ENCODE measurements at places on chromosomes 2 and 18.

- H3K4me1 ChIP-seq = no peaks in the 10 kb centered on the region
- no peak overlapping the region for H3K27ac ChIP-seq
- H3K27me3 ChIP-seq = no peaks in the 10 kb centered on the region
- no peaks in the 10 kb centered on the region for H3K36me3 ChIP-seq
- no peak overlapping the region for H3K4me3 ChIP-seq
- DNase-seq = no peak
Observed at GRCh38 chr2:107306881-107307280, 420.9 kb upstream of the ST6GAL2 start.

DNA sequence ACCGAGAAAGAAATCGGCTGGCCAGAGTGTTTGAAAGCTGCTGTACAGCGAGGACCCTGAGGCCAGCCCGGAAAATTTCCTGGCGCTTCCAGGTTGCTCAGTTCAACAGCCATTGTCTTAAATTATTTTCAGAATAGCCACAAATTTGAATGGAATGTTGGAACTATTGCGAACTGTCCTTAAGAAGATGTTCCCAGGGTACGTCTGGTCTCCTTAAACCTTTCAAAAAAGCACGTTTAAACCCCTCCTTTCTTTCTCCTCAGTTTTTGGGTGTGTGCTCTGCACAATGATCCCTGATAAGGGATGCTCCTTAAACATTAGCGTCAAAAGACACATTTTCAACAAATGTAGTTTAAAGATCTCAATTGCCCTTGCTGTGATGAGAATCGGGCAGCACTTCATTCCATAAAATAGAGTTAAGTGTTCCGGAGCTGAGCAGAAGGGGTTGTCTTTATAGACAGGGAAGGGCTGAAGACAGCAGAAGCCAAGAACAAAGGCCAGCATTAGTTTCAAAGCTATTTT lies 14.5 kb upstream of the LPIN2 start:
- H3K27me3 ChIP-seq = no peaks in the 10 kb centered on the region
- H3K4me3 ChIP-seq = no peak overlapping the region
- no peaks in the 10 kb centered on the region for H3K4me1 ChIP-seq
- no peaks in the 10 kb centered on the region for H3K36me3 ChIP-seq
- peak overlapping the region; percentile 33 for H3K27ac ChIP-seq

DNA sequence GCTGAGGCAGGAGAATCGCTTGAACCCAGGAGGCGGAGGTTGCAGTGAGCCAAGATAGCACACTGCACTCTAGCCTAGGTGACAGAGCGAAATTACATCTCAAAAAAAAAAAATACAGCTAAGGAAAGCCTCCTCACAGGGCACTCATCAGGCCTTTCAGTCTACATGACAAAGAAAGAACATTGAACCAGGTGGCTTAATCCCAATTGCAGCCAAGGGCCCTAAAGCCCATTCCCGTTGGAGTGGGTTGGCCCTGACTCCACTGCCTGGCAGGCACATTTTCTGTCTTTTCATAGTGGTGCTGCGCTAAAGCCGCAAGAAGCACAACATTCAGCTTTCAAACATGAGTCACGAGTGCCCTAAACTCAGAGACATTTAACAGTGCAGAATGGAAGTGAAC lies 372.5 kb downstream of the RNF144A start:
- H3K4me3 ChIP-seq = no peak overlapping the region
- no peak for DNase-seq
- no peak overlapping the region for H3K27ac ChIP-seq
- no peaks in the 10 kb centered on the region for H3K27me3 ChIP-seq
- no peaks in the 10 kb centered on the region for H3K4me1 ChIP-seq

- H3K36me3 ChIP-seq = no peaks in the 10 kb centered on the region
- peak overlapping the region; percentile 92 for H3K27ac ChIP-seq
- H3K4me3 ChIP-seq = no peak overlapping the region
- no peaks in the 10 kb centered on the region for H3K27me3 ChIP-seq
- DNase-seq = no peak
- H3K4me1 ChIP-seq = peaks cover 23% of the 10 kb centered on the region
Observed at GRCh38 chr2:28654663-28655320, 96.8 kb upstream of the PPP1CB start.

DNA sequence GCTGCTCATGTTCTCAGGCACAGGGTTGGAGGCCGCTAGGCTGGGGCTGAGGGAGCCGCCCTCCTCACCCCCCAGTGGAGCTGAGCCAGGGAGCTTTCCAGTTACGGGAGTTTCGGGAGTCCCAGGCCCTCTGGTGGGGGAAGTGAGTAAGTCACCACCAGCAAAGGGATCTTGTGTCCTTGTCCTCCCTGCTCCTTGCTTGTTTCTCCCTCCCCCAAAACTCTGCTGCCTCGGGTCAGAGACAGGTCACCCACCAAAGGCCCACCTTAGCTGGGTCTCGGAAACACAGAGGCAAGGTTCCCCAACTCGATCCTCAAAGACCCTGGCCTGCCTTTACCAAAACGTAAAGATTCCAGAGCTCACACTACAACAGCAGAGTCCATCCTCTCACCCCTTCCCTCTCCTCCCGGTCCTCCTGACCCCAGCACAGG lies 60.5 kb upstream of the POMC start:
- no peak for DNase-seq
- no peaks in the 10 kb centered on the region for H3K36me3 ChIP-seq
- H3K4me1 ChIP-seq = peaks cover 18% of the 10 kb centered on the region
- H3K27ac ChIP-seq = peak overlapping the region; percentile 49
- no peaks in the 10 kb centered on the region for H3K27me3 ChIP-seq
- H3K4me3 ChIP-seq = no peak overlapping the region

- no peaks in the 10 kb centered on the region for H3K36me3 ChIP-seq
- peaks cover 35% of the 10 kb centered on the region for H3K27me3 ChIP-seq
- peaks cover 20% of the 10 kb centered on the region for H3K4me1 ChIP-seq
Observed at GRCh38 chr2:199458009-199458805, 468 bp upstream of the SATB2 start.

DNA sequence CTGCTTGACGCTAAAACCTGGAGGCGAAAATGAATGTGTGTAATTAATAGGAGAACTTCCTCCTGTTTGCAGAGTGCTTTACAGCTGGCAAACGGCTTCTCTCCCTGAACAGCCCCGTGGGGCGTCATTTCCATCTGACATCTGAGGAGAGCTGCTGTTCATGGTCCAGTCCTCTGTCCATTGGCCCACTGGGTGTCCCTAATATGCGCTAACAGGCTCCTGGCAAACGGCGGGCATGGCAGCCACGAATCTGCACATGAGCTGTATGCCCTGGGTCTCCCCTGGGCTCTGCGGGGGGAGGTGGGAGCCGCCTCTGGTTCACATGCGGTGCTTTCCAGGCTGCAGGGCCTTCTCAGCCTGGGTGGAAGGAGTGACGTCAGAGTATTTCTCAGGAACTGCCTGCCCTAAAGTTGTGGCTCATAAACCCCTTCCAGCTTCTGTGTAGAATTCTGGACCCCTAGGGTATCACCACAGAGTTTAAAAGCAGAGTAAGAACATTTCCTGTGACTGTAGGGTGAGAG lies 73.2 kb downstream of the LRRFIP1 start:
- H3K36me3 ChIP-seq = no peaks in the 10 kb centered on the region
- H3K4me1 ChIP-seq = peaks cover 100% of the 10 kb centered on the region
- no peaks in the 10 kb centered on the region for H3K27me3 ChIP-seq
- DNase-seq = no peak
- peak overlapping the region; percentile 29 for H3K4me3 ChIP-seq

DNA sequence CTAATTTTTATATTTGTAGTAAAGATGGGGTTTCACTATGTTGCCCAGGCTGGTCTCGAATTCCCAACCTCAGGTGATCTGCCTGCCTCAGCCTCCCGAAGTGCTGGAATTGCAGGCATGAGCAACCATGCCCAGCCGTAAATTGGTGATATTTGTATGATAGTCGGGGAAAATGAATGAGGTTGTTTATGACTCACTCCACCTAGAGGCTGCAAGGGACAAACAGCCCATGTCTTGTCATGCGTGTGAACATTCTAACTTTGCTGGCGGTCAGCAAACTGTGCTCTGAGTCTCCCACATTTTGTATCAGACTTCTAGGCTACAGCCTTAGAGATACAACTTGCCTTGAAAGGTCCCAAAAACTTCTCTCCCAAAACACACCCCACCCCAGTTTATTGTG lies 133.5 kb upstream of the DTNA start:
- H3K27ac ChIP-seq = no peak overlapping the region
- H3K36me3 ChIP-seq = no peaks in the 10 kb centered on the region
- H3K4me3 ChIP-seq = no peak overlapping the region
- no peaks in the 10 kb centered on the region for H3K27me3 ChIP-seq

GRCh38 chr2:148922062-148922461 lies 47.0 kb downstream of the KIF5C start:
- no peaks in the 10 kb centered on the region for H3K4me1 ChIP-seq
- no peak overlapping the region for H3K27ac ChIP-seq
- no peak for DNase-seq
- H3K27me3 ChIP-seq = no peaks in the 10 kb centered on the region
- H3K4me3 ChIP-seq = no peak overlapping the region
- no peaks in the 10 kb centered on the region for H3K36me3 ChIP-seq

- H3K4me3 ChIP-seq = no peak within 1 kb of the TSS
- H3K27ac ChIP-seq = no peak within 1 kb of the TSS
- H3K27me3 ChIP-seq = no peaks in the 10 kb centered on the region
- no peak for DNase-seq
- peaks cover 12% of the 10 kb centered on the region for H3K4me1 ChIP-seq
Observed at GRCh38 chr2:169069341-169069740, at the start of gene DHRS9. TSS of gene DHRS9 (plus strand) at chr2:169069563. CDS start at chr2:169081582, 12,019 bp downstream.

GRCh38 chr18:25171334-25171733 lies 180.6 kb downstream of the ZNF521 start:
- H3K27ac ChIP-seq = no peak overlapping the region
- no peaks in the 10 kb centered on the region for H3K27me3 ChIP-seq
- DNase-seq = no peak

DNA sequence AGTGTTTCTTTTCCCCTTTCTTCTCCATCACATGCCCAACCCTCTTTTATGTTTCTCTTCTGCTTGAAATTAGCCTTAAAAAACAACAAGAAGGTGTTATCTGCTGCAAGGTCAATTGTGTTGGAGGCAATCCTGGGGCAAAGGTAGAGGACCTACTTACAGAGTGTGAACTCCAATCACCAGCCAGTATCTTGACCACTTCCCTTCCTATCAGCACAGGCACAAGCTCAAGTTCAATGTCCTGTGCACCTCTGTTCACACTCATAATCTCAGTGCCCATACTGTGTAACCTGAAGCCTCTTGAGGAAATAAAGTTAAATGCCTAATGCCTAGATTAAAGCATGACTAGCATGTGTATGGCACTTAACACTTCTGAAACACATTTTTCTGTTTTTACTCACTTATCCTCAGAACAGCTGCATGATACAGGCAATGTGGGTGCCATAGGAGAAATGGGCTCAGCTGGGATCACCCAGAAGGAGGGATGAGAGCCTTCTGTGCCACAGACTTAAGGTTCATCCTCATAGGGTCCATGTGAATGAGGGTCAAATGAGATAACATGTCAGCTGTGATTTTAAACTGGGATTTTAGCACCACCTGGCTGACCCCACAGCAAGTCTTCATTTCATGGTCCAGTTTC lies 701.5 kb downstream of the BCL11A start:
- no peaks in the 10 kb centered on the region for H3K4me1 ChIP-seq
- no peaks in the 10 kb centered on the region for H3K36me3 ChIP-seq
- no peak for DNase-seq

DNA sequence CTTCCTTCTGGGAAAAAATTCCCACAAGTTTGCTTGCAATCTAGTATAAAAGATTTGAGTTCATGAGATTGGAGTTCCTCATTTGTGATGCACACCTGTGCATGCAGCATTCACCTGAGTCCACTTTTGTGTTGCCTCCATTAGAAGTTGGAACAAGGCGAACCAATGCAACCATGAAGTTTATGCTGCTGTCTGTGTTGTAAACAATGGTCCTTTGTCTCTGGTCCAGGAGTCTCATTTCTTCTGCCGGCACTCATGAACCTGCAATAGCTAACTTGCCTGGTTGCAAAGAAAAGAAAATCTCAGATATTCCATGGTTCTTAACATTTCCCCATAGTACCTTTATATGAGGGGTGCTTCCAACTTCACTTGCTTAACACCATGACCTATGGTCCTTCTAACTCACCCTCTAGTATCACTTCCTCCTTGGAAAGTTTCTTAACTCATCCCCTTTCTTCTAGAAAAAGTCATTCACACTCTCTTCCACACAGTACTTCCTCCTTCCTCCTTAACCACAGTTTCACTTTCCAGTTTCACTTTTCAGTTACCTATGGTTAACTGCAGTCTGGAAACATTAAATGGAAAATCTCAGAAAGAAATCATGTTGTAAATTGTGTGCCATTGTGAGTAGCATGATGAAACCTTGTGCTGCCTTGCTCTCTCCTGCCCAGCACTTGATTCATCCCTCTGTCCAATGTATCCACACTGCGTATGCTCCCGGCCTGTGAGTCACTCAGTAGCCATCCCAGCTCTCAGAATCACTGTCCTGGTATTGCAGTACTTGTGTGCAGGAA lies 128.8 kb upstream of the TRIB2 start:
- no peak overlapping the region for H3K27ac ChIP-seq
- H3K4me1 ChIP-seq = peaks cover 9% of the 10 kb centered on the region
- no peaks in the 10 kb centered on the region for H3K27me3 ChIP-seq

- peak overlapping the region; percentile 68 for H3K27ac ChIP-seq
- H3K36me3 ChIP-seq = no peaks in the 10 kb centered on the region
- no peaks in the 10 kb centered on the region for H3K4me1 ChIP-seq
- no peak for DNase-seq
- no peak overlapping the region for H3K4me3 ChIP-seq
- H3K27me3 ChIP-seq = no peaks in the 10 kb centered on the region
Observed at GRCh38 chr2:174493549-174494331, 6.9 kb upstream of the GPR155 start.

- peaks cover 5% of the 10 kb centered on the region for H3K4me1 ChIP-seq
- no peak overlapping the region for H3K27ac ChIP-seq
- H3K36me3 ChIP-seq = no peaks in the 10 kb centered on the region
- no peaks in the 10 kb centered on the region for H3K27me3 ChIP-seq
- no peak overlapping the region for H3K4me3 ChIP-seq
Observed at GRCh38 chr18:6370886-6371635, 43.6 kb downstream of the L3MBTL4 start.

DNA sequence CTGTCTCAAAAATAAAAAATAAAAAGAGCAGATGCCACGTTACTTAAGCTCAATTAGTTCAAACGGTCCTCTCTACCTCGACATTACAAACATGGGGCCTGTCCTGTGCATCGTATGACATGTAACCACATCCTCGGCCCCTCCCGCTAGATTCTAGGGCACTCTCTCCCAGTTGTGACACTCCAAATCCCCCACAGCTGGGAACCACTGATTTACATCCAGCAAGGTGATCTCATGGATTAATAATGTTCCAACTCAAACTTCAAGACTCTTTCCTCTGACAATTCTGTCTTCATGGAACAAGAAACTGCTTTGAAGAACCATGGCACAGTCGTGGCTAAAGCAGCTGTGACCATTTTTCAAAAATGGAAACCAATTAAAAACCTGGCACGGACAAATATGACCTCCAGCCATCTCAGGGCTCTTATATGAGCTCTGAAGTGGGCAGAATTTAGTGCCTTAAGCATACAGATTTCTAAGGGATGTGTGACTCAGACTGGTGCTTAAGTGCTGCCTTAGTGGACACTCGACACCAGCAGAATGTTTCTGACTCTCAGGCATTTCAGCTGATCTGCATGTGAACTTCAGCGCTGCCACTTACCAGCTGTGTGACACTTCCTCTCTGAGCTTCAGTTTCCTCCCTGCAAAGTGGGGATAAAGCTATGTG lies 31.7 kb upstream of the ASAP2 start:
- H3K36me3 ChIP-seq = no peaks in the 10 kb centered on the region
- peak overlapping the region; percentile 9 for H3K27ac ChIP-seq
- no peak overlapping the region for H3K4me3 ChIP-seq
